K562 (cell line): ENCODE measurements at places on chromosomes 5 and 9. TPM values are rescaled to one million over a fixed set of nuclear protein-coding genes. Genes with fewer than 3 reads are reported as not detected.

DNA sequence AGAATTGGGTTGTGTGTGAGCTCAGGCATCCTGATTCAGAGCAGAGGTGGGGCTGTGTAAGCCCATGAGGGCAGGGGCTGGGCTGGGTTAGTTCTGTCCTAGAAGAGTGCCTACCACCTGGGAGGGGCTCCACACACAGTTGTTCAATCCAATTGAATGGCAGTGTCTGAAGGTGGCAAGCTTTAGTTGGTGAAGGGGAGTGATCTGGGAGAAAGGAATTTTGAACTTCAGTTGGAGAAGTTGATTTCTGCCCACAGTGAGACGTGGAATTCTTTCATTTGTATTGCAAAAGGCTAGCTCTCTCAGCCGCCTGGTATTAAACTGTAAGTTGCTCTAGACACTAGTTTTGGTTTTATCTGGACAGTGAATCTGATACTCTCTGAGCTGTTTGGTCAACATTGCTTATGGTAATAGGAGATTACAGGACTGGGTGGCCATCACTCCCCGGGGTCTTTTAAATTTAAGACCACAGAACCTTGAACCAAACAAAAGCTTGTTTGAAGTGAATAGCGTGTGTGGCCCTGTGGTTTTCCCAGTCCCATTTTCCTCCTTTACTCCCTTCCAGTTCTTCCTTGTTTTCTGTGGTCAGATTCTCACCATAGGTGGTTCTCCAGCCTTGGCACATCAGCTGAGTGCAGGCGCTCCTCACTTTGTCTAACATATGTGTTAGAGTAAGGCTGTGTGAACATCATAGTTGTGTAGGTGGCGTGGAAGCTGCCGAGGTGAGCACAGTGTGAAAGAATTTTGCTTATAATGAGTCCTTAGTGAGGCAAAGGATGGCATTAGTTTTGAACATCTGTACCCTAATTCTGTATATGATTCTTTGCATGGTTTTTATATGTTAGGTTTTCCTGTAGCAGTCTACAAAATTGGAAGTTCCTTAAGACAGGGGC is 78.0 kb downstream of the ARHGAP26 start:
- no peak for DNase-seq

DNA sequence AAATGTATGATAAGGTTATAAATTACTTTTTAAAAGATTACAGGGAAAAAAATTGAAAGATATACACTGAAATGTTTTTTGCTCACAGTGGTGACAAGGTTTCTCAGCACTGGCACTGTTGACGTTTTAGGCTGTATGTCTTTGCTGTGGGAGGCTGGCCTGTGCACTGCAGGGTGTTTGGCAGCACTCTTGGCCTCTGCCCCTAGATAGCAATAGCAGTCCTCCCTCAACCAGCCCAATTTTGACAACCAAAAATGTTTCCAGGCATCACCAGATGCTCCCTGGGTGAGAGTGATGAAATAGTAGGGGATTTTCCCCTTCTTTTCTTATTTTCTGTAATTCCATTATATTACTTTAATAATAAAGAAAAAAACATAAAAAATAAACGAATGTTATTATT is 3.3 kb downstream of the CD274 start:
- DNase-seq = no peak

FOXD4 gene
- polyA plus RNA-seq = 0.81 and 1.6 TPM in 2 replicates

SLF1 gene
- 11.0 and 18.4 TPM in 2 replicates for polyA plus RNA-seq

DNA sequence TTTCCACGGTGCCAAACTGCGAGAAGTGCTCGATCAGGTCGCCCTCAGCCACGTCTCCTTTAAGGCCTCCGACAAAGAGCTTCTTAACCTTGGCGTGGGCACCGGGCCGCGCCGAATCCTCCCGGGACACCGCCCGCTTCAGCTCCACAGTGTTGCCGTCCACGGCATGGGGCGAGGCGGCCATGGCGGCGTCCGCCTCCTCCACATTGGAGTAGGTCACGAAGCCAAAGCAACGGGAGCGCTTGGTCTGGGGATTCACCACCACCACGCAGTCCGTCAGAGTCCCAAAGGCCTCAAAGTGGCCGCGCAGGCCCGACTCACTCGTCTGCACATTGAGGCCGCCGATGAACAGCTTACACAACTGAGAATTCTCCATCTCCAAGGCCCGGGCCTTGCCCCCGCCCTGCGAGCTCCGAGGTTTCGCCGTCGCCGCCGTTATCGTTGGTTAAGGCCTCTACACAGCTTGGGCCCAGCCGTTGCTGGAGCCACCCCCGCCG is 424 bp downstream of the HNRNPA0 start:
- no peak for DNase-seq
